ENCODE measurements at places on chromosomes 12 and 14.

DNA sequence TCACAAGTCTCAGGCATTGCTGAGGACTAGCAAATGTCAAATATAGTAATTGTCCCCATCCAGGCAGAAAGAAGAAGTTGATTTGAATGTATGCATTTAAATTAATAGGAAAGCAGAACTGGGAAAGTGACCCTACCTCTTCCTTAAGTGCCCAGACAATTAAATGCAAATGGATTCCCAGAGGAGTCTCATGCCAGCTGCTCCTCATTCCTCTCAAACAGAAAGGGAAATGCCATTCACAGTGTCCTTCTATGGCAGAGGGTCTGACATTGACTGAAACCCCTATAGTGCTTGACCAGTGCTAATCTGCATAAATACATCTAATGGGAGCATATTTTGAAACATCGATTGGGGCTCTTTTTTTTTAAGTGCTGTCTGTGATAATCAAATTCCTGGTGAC lies 292.4 kb upstream of the SEL1L start:
- DNase-seq: no peak

DNA sequence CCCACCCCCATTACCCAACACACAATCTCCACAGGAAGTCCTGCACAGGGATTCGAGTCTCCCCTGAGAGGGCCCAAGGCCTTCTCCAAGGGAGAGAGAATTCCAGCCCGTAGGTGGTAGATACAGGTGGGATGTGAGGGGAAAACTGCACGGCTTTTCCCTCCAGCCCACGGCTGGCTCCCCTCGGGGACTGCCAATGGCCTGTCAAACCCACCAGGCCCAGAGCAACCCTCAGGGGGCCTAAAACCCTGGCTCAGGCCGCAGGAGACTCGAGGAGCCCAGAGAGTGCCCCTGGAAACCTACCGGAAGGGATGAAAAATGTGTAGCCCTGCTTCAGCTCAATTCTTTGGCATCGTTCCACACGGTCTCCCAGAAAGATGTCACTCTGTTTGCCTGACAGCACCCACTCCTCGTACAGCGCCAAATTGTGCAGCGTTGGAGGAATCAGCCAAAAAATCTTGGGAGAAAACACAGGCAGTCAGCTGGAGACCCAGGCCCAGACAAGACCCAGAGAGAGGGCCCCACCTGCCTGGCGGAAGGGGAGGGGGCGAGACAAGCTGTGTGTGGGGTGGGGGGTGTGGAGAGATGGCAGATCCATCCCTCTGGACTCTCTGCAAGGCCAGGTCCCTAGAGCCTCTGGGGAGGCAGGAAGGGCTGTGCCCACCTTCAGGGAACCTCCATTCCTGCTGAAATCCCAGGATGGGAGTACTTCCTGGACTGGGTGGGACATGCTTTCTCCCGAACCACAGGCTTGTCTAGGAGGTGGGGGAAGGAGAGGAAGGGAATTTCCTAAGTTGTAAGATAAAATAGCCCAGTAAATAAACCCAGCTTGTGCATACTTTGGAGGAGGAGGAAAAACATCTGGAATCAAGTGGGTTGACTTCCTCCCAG lies 48.1 kb downstream of the KDM2B start:
- DNase-seq: no peak

DNA sequence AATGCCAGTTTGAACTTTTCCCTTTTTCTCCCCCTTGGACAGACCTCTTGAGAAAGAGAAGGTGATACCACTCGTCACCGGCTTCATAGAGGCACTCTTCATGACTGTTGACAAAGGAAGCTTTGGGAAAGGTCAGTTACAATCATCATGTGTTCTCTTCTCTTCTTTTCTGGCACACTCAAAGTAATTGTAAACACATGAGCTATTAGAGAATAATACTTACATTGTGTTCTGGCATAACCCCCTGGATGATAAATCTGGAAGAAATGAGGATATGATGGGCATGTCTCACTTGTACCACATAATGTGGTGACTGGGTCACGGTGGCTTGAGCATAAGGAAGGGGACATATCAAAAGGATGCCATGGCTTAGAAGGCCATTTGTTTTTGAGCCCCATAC lies 20.0 kb downstream of the UTP20 start:
- DNase-seq: no peak

GRCh38 chr12:129870796-129871195 lies 33.0 kb downstream of the TMEM132D start:
- no peak for DNase-seq

- DNase-seq: no peak
Observed at GRCh38 chr14:31968107-31968810, 108.8 kb upstream of the ARHGAP5 start.

GRCh38 chr14:58717211-58717610 lies 79.4 kb downstream of the DACT1 start:
- DNase-seq: no peak

DNA sequence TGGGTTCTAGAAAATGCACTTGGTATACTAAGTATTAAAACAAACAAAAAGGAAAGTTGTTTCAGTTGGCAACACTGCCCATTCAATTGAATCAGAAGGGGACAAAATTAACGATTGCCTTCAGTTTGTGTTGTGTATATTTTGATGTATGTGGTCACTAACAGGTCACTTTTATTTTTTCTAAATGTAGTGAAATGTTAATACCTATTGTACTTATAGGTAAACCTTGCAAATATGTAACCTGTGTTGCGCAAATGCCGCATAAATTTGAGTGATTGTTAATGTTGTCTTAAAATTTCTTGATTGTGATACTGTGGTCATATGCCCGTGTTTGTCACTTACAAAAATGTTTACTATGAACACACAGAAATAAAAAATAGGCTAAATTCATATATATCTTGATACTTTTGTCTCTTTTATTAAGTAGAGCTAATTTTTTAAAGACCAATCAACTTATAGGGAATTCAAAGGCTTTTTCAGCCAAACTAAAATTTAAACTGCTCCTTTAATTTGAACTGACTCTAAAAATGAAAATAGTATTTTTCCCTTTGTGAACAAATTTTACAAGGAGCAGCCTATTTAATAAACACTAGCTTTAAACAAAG lies 2.8 kb downstream of the FOXG1 start:
- no peak for DNase-seq

DNA sequence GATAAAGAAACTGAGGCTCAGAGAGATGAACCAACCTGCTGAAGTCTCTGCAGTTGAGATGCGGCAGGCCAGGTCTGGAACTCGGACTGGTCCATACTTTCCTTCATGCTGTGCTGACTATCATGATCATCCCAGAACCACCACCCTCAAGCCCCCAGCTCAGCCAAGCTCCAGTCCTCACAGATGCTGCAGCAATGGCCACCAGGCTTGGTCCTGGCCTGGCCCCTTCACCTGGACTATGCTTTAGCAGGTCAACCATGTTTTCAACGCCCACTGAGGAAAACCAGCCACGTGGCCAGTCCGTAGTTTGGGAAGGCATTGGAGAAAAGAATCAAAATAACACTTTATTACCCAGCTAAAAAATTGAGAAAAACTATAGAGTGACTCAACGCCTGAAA lies 1.4 kb downstream of the GPR68 start:
- DNase-seq: no peak

- DNase-seq: no peak
Observed at GRCh38 chr14:89504602-89505313, 87.7 kb upstream of the FOXN3 start.

- DNase-seq: no peak
Observed at GRCh38 chr12:80087486-80088213, 11.7 kb upstream of the OTOGL start.

- DNase-seq: peak; percentile 51
Observed at GRCh38 chr12:6363330-6364043, 11.9 kb downstream of the SCNN1A start.

- DNase-seq: no peak
Observed at GRCh38 chr12:27212861-27213260, 31.2 kb upstream of the STK38L start.

DNA sequence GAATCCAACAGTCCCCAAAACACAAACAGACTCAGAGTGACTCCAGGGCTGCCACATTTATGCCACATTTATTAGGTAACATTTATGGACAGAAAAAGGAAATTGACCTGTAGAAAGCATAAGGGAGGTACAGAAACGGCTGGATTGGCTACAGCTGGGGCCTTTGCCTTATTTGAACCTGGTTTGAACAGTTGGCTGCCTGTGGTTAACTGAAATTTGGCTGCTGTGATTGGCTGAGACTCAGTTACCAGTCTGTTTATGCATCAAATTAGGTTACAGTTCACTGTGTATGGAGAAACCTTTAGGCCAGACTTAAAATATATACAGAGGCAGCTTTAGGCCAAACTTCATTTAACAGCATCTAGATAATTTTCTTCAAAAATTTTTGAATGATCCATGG lies 27.8 kb upstream of the PCNX1 start:
- no peak for DNase-seq

DNA sequence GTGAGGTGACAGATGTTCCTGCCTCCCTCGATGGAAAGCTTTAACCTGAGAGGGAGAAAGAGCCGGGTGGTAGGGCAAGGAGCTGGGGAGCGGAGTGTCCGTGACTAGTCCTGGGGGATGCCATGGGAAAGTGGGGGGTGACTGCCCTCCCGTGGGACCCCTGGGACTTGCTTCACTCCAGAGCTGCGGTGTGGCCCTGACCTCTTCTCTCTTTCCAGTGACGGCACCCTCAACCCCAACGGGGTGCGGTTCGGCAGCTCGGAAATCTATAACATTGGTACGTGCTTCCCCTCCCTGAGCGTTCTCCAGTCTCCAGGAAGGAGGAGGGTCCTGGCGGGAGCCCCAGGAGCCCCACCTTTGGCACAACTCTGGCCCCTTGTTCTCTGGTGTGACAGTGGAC lies 69.3 kb downstream of the AACS start:
- no peak for DNase-seq

DNA sequence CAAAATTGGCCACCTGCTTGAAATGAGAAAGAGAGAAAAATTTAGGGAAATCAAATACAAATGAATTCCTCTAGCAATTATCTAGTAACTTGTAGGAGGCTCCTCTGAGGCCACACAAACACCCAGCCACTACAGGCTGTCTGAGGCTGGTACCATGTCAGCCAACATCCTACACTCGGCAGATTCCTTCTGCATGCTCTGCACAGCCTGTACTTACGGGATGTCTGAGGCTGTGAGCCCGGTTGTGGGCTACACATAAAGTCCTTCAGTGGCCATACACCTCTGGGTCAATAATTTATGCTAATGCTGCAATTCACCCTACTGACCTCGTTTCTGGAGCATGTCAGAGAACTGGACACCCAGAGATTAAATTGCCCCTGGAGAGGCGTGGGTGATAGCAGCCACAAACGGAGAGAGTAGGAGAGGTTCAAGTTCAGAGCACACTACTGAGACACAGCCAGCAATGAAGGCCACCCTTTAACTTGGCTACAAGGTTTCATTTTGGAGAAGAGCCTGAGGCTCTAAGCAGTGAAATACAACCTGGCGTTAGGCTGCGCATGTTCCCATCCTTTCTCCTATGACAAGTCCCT lies 28.9 kb downstream of the WSCD2 start:
- DNase-seq: no peak

DNA sequence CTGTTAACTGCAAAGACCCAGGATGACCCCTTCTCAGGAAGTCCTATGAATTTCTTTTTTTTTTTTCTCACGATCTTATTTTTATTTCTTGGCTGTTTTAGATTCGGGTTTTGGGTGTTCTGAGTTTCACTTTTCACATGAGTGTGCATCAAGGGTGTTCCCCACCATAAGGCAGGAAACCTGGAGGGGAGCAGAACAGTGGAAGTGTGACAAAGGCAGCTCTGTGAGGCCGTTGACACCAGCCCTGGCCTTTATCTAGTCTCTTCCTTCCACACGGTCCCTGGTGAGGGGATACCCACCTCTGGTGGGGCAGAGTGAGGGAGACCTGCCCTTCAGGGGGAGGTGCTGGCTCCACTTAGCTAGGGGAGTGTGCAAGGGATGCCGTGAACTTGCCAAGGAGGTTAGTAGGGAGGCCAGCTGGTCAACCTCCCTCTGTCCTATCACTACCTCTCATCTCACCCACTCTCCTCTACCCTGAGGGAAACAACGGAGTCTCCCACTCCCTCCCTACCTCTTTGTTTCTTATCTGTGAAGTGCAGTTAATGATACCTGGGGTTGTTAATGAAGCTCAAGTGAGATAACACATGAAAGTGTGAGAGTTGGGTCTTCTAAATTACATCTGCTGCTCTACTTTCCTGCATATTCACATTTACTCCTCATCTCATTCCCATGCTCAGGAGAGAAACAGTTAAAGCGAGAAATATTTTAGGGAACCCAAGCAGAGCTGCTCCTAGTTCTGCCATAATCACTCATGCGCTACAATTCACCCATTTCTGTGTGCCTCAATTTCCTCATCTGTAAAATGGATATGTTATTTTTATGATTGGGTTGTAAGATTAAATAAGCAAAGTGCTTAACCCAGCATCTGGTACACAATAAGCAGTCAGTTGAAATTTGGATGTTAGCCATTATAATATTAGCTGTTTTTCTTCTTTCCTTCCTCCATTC lies 4.4 kb upstream of the GALNT6 start:
- DNase-seq: no peak

DNA sequence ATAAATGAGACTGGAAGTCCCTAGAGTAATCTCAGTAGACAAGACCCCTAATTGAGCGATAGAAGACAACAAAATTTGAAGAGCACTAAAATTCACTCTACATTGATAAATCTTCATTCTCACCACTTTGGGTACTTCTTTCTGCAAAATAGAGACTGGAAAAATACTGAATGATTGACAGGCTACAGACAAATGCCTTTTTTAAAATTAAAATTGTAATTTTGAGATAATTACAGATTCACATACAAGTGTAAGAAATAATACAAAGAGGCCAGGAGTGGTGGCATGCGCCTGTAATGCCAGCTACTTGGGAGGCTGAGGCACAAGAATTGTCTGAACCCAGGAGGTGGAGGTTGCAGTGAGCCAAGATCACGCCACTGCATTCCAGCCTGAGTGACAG lies 4.5 kb upstream of the CORO1C start:
- DNase-seq: no peak

DNA sequence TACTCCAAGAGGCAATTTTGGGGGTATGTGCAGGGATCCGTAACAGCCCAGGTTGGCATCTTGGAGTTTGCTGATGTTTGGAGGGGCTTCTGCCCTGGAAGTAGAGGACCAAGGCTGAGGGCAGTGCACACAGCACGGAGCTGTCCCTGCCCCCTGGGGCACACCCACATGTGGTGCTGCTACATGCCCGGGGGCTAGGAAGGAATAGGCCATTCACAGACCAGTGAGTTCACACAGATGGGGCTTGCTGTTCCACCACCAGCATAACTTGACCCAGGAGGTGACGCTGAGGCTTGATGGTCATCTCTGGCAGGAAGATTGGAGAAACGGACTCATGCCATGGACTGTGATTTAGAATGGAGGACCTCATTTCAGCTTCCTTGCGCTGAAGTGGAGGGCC lies 231.1 kb upstream of the FKBP4 start:
- DNase-seq: no peak

GRCh38 chr14:100031506-100032281 lies 33.5 kb upstream of the EVL start:
- DNase-seq: no peak

- DNase-seq: no peak
Observed at GRCh38 chr12:67877727-67878126, 111.5 kb upstream of the IFNG-AS1 start.

GRCh38 chr14:26925876-26926584 lies 328.2 kb upstream of the NOVA1 start:
- no peak for DNase-seq

GRCh38 chr12:16165506-16165905 lies 112.0 kb downstream of the SLC15A5 start:
- DNase-seq: no peak
